ENCODE measurements at places on chromosomes 4 and X. TPM values are rescaled to one million over a fixed set of nuclear protein-coding genes. Genes with fewer than 3 reads are reported as not detected.

DNA sequence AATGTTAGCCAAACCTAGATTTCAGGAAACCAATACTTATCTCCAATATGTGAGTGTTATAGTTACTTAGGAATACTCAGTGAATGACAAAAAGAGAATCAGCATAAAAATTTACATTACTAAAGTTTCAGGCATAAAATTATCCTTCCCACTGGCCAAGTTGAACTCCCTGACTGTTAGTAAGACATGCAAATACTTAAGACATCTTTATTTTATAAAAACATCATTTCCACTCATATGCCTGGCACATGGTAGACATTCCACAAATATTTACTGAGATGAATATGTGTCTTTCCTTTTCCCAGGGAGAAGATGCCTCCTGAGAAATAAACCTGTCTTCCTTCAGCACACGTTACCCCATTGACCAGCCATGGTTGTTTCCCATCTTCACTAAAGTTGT, 7.3 kb downstream of the VEGFD start:
- no peak overlapping the region for H3K27ac ChIP-seq
- DNase-seq, result no peak
- no peaks in the 10 kb centered on the region for H3K36me3 ChIP-seq

DNA sequence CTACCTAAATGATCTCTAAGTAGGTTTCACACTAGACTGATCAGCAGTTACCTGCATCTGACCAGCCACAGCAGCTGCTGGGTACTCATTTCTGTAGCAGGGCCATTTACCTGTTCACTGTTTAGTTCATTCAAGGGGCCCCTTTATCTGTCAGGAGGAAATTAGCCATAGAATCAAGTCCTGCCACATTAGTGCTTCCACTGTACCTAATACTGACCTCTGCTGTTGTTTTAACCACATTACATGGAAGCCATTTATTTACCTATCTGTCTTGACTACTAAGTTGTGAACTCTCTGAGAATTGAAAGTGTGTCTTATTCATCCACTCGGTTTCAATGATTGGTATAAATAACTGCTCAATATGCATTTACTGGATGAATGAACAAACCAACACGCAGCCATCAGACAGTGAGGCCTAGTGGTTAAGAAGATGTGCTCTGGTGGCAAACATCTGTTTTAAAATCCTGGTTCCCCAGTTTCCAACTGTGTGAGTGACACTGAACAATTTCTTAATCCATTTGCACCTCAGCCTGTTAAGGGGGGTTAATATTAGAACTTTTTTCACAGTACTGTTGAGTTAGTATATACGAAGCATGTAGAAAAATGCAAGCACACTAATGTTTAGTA, 30.0 kb upstream of the ANXA5 start:
- no peak for DNase-seq
- no peaks in the 10 kb centered on the region for H3K4me1 ChIP-seq
- no peaks in the 10 kb centered on the region for H3K27me3 ChIP-seq
- H3K4me3 ChIP-seq, result no peak overlapping the region
- no peaks in the 10 kb centered on the region for H3K36me3 ChIP-seq
- no peak overlapping the region for H3K27ac ChIP-seq

Gene GAGE12G
- not detected for total RNA-seq

DNA sequence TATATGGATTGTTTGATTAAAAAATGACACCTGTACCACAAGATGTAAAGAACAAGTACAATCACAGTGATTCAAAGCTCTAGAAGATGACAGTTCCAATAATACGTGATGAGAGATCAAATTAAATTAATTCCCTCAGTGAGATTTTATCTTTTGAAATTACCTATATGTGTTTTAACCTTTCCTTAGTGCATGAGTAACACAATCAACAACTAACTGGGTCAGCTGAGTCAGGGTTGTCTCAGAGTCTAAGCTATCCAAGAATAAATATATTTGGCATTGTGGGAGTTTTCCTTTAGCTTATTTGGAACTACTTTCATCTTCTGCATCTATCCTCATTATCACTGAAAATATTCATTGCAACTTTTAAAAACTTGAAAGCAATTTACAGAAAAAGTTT, 162.8 kb downstream of the WDFY3 start:
- no peak for DNase-seq
- H3K27me3 ChIP-seq, result no peaks in the 10 kb centered on the region
- no peaks in the 10 kb centered on the region for H3K36me3 ChIP-seq
- H3K27ac ChIP-seq, result no peak overlapping the region

DNA sequence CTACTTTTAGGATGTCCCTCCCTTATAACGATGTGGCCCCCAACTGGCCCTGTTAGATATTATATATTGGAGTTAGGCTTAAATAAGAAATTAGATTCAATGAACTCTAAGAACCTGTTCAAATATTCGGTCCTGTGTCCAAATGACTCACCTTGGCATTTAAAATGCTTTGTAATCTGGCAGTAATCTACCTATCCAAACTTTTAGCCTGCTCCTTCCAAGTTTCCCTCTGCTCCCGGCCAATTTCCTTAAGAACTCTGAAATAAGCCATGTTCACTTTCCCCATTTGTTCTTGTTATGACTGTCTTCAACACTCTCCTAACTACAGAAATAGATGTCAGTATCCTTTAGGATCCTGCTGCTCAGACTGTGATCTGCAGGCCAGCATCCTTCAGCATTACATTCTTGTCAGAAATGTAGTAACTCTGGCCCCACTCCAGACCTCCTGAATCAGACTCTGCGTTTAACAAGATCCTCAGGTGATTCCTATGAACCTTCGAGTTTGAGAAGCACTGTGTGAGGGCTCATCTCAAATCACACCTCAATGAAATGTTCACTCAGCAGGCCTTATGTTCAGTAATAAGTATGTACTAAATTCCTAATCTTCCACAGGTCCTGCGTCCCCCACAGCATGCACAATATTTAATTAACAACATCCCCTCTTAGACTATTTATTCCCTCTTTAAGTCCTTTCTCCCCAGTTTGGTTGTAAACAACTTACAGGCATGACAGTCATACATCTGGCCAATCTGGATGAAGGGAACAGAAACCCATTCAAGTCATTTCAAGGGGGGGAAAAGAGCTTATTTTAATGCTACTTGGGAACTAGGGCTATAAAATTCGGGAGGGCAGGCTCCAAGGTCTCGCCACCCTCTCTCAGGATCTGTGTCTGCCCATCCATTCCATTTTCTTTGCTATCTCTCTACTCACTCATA, 3.0 kb downstream of the ATP8A1 start:
- H3K27ac ChIP-seq, result peak overlapping the region; percentile 20
- peak overlapping the region; percentile 91 for H3K4me3 ChIP-seq
- no peaks in the 10 kb centered on the region for H3K36me3 ChIP-seq
- no peaks in the 10 kb centered on the region for H3K27me3 ChIP-seq

DNA sequence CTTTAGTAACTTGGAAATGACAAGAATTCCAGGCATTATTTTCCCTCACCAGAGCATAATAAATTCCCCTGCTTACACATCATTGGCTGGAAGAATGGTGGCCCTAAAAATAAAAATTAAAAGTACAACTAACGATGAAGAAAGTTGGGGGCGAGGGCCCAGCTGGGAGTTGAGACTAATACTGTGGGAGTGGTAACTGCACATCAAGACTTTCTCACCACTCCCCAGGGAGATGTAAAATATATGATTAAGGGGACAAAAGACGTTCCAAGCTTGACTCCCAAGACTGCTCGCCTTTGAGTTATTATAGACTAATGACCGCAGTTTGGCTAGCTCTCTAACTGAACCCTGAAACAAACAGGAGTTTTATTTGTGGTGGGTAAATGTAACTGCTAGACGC, 30.0 kb downstream of the SMIM31 start:
- no peak overlapping the region for H3K27ac ChIP-seq
- no peaks in the 10 kb centered on the region for H3K4me1 ChIP-seq
- no peaks in the 10 kb centered on the region for H3K27me3 ChIP-seq

Gene ATP8A1
- total RNA-seq, result 49.9 TPM

GRCh38 chr4:180512801-180513475, 1730.3 kb upstream of the TENM3 start:
- H3K4me1 ChIP-seq, result no peaks in the 10 kb centered on the region
- H3K36me3 ChIP-seq, result no peaks in the 10 kb centered on the region
- no peak overlapping the region for H3K27ac ChIP-seq
- no peaks in the 10 kb centered on the region for H3K27me3 ChIP-seq
- no peak overlapping the region for H3K4me3 ChIP-seq
- no peak for DNase-seq

Gene ZNF185
- 4.4 TPM for total RNA-seq

Gene NHS
- total RNA-seq, result 0.05 TPM

- H3K27me3 ChIP-seq, result no peaks in the 10 kb centered on the region
- no peaks in the 10 kb centered on the region for H3K36me3 ChIP-seq
- no peak for DNase-seq
Measured at GRCh38 chr4:26067035-26067434, 153.0 kb downstream of the SMIM20 start.

DNA sequence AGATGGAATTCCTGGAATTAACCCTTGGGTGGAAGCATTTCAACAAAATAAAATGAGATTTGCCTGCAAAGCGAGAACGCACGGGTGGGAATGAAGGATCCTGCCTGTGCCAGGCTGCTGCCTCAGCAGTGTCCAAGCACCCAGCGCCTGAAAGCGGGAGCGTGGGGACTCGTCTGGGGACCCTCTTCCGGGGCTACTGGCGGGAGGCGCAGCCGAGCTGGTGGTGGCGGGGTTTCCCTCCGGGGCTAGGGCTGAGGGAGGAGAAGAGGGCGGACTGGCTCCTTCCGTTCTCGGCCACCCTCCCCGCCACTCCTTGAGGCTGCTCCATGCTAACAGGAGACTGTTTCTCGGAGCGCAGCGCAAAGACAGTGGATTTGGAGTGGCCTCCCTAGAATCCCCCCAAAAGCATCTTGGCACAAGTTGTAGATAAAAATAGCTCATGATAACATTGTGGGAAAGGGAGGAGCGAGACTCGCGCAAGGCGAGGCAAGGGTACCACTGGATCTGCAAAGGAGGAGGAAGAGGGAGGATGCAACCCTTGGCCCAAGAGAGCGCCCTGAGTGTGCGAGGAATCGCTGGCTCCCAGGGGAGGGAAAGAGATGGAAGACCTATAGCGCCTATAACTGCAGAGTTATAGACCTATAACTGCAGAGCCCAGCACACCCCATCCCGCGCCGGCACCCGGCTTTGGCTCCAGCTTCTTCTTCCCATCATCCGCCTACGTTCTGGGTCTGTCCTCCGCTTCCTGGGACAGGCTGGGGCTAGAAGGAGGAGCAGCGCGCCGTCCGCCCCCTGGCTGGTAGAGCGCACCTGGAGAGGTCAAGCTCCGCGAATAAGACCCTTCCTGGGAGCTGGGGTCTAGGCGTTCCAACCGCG, 1.3 kb downstream of the HS3ST1 start:
- DNase-seq, result no peak
- H3K36me3 ChIP-seq, result no peaks in the 10 kb centered on the region
- H3K4me1 ChIP-seq, result peaks cover 20% of the 10 kb centered on the region
- H3K27ac ChIP-seq, result no peak overlapping the region

Gene CD40LG
- total RNA-seq, result 24.0 TPM

GRCh38 chrX:78493180-78493579, 165.8 kb upstream of the CYSLTR1 start:
- H3K27me3 ChIP-seq, result no peaks in the 10 kb centered on the region
- DNase-seq, result no peak
- H3K4me3 ChIP-seq, result no peak overlapping the region
- no peaks in the 10 kb centered on the region for H3K4me1 ChIP-seq
- no peak overlapping the region for H3K27ac ChIP-seq

- no peak overlapping the region for H3K4me3 ChIP-seq
- no peaks in the 10 kb centered on the region for H3K27me3 ChIP-seq
- no peak overlapping the region for H3K27ac ChIP-seq
- no peak for DNase-seq
Measured at GRCh38 chr4:40586034-40586433, 43.6 kb downstream of the RBM47 start.

Gene PLP1
- not detected for total RNA-seq

Gene SLITRK4
- not detected for total RNA-seq

Gene GLRA3
- total RNA-seq, result not detected

- DNase-seq, result no peak
- peaks cover 5% of the 10 kb centered on the region for H3K4me1 ChIP-seq
- H3K27me3 ChIP-seq, result no peaks in the 10 kb centered on the region
- H3K27ac ChIP-seq, result no peak overlapping the region
- H3K4me3 ChIP-seq, result no peak overlapping the region
Measured at GRCh38 chr4:1208970-1209704, 36.8 kb upstream of the SPON2 start.

GRCh38 chr4:75889537-75890199, 12.6 kb downstream of the PPEF2 start:
- H3K4me1 ChIP-seq, result no peaks in the 10 kb centered on the region
- no peak overlapping the region for H3K4me3 ChIP-seq
- H3K36me3 ChIP-seq, result no peaks in the 10 kb centered on the region
- H3K27ac ChIP-seq, result no peak overlapping the region
- H3K27me3 ChIP-seq, result no peaks in the 10 kb centered on the region

Gene MAGEA8
- total RNA-seq, result not detected

DNA sequence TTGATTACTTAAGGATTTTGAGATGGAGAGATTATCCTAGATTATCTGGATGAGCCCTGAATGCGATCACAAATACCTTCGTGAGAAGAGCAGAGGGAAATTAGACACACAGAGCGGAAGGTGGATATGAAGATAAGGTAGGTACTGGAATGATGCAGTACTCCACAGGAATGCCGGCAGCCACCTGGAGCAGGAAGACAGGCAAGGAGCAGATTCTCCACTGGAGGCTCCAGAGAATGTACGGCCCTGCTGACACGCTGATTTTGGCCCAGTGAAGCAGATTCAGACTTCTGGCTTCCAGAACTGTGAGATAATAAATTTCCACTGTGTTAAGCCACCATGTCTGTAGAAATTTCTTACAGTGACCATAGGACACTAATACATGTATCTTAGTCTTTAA, 79.4 kb upstream of the PITX2 start:
- H3K4me3 ChIP-seq, result no peak overlapping the region
- no peaks in the 10 kb centered on the region for H3K36me3 ChIP-seq
- H3K27ac ChIP-seq, result no peak overlapping the region
- no peak for DNase-seq
- H3K4me1 ChIP-seq, result no peaks in the 10 kb centered on the region

DNA sequence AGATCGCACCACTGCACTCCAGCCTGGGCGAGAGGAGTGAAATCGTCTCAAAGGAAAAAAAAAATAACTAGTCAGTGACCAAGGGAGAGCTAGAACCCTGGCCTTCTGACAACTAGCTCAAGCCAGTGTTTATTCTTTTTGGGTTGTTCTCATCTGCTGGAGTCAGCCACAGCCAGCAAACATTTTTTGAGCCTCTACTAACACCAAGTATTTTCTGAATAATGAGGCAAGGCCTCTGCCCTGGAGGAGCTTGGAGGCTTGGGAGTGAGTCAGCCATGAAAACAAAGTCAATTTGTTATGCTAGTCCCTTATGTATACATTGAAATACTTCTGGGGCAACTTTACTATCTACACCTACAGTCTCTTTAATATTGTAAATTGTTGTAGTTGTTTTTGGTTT, 46.5 kb downstream of the TMA16 start:
- H3K27ac ChIP-seq, result no peak overlapping the region
- no peaks in the 10 kb centered on the region for H3K27me3 ChIP-seq
- no peaks in the 10 kb centered on the region for H3K36me3 ChIP-seq
- no peak for DNase-seq

Gene PWWP3B
- not detected for total RNA-seq

- H3K27ac ChIP-seq, result no peak overlapping the region
- H3K36me3 ChIP-seq, result no peaks in the 10 kb centered on the region
- H3K4me3 ChIP-seq, result no peak overlapping the region
- DNase-seq, result no peak
Measured at GRCh38 chr4:121582296-121582695, 114.5 kb downstream of the ANXA5 start.

- H3K36me3 ChIP-seq, result no peaks in the 10 kb centered on the region
- peaks cover 16% of the 10 kb centered on the region for H3K4me1 ChIP-seq
Measured at GRCh38 chr4:680551-680927, 6.2 kb downstream of the MYL5 start.

Gene PAGE1
- not detected for total RNA-seq

Gene SHOX
- not detected for total RNA-seq

Gene CDKL5
- 2.9 TPM for total RNA-seq
